ENCODE measurements at places on chromosomes 6 and 20. TPM values are rescaled to one million over a fixed set of nuclear protein-coding genes. Genes with fewer than 3 reads are reported as not detected.

- no peaks in the 10 kb centered on the region for H3K27me3 ChIP-seq
- no peaks in the 10 kb centered on the region for H3K36me3 ChIP-seq
- peaks cover 12% of the 10 kb centered on the region for H3K4me1 ChIP-seq
- H3K4me3 ChIP-seq, result no peak overlapping the region
- H3K27ac ChIP-seq, result no peak overlapping the region
These were observed 112.3 kb downstream of the PFDN4 start for GRCh38 chr20:54320148-54320607.

- H3K4me1 ChIP-seq, result peaks cover 19% of the 10 kb centered on the region
- H3K27ac ChIP-seq, result peak overlapping the region; percentile 50
- no peaks in the 10 kb centered on the region for H3K36me3 ChIP-seq
- no peaks in the 10 kb centered on the region for H3K27me3 ChIP-seq
- no peak for DNase-seq
These were observed 530.1 kb upstream of the NOX3 start for GRCh38 chr6:155985660-155986138.

- no peaks in the 10 kb centered on the region for H3K27me3 ChIP-seq
- no peaks in the 10 kb centered on the region for H3K36me3 ChIP-seq
- H3K4me3 ChIP-seq, result no peak overlapping the region
- H3K4me1 ChIP-seq, result no peaks in the 10 kb centered on the region
These were observed 8.4 kb downstream of the OR2H2 start for GRCh38 chr6:29593199-29593855.

DNA sequence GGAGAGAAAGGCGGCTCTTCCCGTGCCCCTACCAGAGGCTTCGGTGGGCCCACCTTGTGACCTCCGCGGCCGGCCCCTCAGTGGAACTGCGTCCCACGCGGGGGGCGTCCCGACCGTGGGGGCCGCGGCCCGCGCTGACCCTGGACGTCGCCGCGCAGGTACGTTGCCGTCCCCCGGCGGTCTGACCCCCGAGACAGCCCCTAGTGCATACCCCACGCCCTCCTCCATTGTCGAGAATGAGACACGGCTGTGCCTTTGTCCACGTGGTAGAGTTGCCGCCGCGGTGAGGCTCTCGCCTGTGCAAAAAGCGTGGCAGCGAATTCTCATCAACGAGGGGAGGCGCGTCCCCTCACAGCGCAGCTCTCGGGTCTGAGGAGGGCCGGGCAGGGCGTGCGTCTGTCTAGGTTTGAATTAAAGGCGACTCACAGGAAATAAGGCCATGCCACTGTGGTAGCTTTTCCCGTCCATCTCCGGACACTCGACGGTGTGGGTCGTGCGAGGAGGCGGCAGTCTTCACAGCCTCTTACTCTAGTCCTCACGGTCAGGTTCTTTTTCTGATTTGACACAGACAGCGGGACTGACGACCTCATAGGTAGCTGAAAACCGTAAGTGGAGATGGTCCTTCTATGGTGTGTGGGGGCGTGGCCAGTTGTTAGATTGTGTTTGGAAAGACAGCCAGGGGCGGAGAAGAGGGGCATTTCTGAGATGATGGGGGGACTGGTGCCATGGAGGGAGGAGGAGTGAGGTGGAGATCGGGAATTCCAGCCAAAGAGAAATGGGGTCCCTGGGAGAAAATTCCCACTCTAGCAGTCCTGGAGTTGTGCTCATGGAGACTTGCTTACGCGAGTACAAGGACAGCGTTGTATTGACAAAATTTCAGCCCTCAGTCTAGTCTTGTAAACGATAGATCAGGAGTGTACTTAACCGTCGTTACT is 580 bp downstream of the NXT1 start:
- H3K4me1 ChIP-seq, result peaks cover 23% of the 10 kb centered on the region
- H3K27me3 ChIP-seq, result no peaks in the 10 kb centered on the region
- no peaks in the 10 kb centered on the region for H3K36me3 ChIP-seq
- H3K27ac ChIP-seq, result peak overlapping the region; percentile 96
- peak overlapping the region; percentile 96 for H3K4me3 ChIP-seq

GRCh38 chr6:11330413-11330760 is 97.9 kb upstream of the NEDD9 start:
- no peak for DNase-seq
- H3K4me3 ChIP-seq, result no peak overlapping the region
- H3K4me1 ChIP-seq, result no peaks in the 10 kb centered on the region
- H3K36me3 ChIP-seq, result no peaks in the 10 kb centered on the region
- H3K27me3 ChIP-seq, result no peaks in the 10 kb centered on the region
- no peak overlapping the region for H3K27ac ChIP-seq

GRCh38 chr20:23585808-23586734 is 17.8 kb upstream of the CST9L start:
- no peak for DNase-seq
- no peak overlapping the region for H3K4me3 ChIP-seq
- no peaks in the 10 kb centered on the region for H3K36me3 ChIP-seq

GRCh38 chr6:144347933-144348332 is 62.8 kb downstream of the UTRN start:
- peak overlapping the region; percentile 15 for H3K27ac ChIP-seq
- no peaks in the 10 kb centered on the region for H3K27me3 ChIP-seq
- peaks cover 66% of the 10 kb centered on the region for H3K4me1 ChIP-seq
- no peaks in the 10 kb centered on the region for H3K36me3 ChIP-seq
- no peak for DNase-seq
- H3K4me3 ChIP-seq, result no peak overlapping the region

DNA sequence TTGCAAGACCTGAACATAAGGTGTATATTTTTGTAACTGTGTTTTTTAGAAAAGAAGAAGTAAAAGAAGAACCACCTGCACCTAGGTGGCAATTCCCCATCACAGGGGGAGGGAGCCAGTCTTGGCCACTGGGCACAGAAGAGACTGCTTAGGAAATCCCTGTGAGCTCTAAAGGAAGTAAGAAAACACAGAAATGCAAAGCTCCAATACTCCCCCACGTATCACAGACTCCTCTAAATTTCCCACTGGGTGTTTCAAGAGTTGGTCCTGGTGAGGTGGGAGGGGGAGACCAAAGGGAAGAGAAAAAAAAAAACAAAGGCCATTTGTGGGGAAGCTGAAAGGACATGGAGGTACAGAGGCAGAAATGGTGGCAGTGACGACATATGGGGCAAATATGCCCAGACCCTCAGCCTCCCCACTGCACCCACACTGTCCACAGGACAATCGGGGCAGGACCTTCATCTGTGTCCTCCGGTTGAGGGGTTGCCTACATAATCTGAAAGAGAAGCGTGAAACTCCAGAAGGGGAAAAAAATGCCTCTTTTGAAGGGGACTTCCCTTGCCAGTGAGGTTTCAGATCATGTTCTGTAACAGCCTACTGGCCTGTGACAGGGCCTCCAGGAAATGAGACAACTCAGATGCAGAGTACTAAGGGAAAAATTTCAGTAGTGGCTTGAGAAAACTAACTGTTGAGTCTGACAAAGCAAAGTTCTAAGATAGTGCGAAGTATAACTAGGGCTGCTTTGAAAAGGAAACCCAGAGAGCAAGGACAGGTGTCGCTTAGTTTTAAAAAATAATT is 226.2 kb upstream of the MARCKS start:
- peak overlapping the region; percentile 36 for H3K4me3 ChIP-seq
- peak overlapping the region; percentile 98 for H3K27ac ChIP-seq
- no peaks in the 10 kb centered on the region for H3K27me3 ChIP-seq
- peaks cover 41% of the 10 kb centered on the region for H3K4me1 ChIP-seq
- no peaks in the 10 kb centered on the region for H3K36me3 ChIP-seq
- peak; percentile 21 for DNase-seq

DNA sequence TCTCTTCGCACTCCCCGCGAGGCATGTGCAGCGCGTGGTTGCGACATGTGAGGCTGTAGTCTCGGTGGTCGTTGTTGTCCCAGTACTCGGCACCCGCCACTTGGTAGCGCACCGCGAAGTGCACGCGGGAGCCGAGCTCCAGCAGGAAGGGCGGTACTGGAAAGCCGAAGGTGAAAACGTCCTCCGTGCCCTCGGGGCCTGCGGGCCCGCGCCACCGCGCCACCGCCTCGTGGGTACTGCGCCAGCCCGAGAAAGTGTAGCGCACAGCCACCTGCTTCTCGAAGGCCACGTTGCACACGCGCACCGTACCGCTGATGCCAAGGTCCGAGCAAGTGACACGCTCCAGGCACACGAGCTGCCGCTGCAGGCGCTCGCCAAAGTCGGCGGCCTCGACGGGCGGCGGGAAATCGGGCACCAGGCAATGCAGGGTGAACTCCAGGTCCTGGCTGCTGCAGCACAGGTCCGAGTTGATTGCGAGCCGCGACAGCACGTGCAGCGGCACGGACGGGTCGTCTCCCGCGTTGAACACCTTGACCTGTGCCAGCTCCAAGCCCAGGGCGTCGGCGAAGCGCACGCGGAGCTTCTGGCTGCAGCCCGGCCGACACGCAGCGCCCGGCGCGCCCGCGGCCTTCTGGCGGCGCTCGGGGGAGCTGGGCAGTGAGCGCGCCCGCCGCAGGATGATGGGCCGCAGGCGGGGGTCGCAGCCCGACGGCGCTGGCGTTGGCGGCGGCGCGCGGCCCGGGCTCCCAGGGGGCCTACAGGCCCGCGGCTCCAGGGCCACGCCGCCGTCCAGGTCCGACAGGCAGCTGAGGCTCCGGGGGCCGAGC is 840 bp downstream of the PPP1R3D start:
- H3K27me3 ChIP-seq, result no peaks in the 10 kb centered on the region
- peaks cover 53% of the 10 kb centered on the region for H3K4me1 ChIP-seq
- peak overlapping the region; percentile 90 for H3K4me3 ChIP-seq
- DNase-seq, result peak; percentile 20
- peaks cover 19% of the 10 kb centered on the region for H3K36me3 ChIP-seq

GRCh38 chr6:53735896-53736295 is 58.9 kb upstream of the LRRC1 start:
- H3K27me3 ChIP-seq, result no peaks in the 10 kb centered on the region
- H3K36me3 ChIP-seq, result no peaks in the 10 kb centered on the region
- H3K4me1 ChIP-seq, result no peaks in the 10 kb centered on the region
- H3K4me3 ChIP-seq, result no peak overlapping the region
- H3K27ac ChIP-seq, result no peak overlapping the region

DNA sequence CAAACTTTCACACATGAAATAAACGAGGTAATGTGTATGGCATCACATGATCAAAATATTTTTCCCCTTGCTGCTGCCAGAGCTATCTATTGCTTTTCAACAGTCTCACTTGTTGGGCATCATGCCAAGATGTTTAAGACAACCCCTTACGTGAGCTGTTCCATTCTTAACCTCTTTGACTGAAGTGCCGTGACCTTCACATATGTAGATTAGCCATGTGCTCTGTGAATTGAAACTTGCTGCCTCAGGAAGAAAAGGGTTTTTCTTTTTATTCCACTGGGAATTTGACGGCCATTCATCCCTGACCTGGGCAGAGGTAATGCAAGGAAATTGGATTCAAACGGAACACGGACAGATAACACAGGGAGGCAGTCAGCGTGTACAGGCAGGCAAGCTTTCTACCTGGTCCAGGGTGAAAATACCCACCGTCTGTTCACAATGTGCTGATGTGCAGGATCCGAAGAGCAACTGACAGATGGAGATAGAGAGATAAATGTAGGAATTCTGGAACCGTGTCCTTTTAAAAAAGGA is 14.2 kb downstream of the ARID1B start:
- peak overlapping the region; percentile 32 for H3K27ac ChIP-seq
- peak overlapping the region; percentile 11 for H3K4me3 ChIP-seq

- no peak for DNase-seq
- H3K27ac ChIP-seq, result no peak overlapping the region
- no peaks in the 10 kb centered on the region for H3K36me3 ChIP-seq
- no peaks in the 10 kb centered on the region for H3K27me3 ChIP-seq
These were observed 83.2 kb upstream of the EYA4 start for GRCh38 chr6:133157995-133158394.

DNA sequence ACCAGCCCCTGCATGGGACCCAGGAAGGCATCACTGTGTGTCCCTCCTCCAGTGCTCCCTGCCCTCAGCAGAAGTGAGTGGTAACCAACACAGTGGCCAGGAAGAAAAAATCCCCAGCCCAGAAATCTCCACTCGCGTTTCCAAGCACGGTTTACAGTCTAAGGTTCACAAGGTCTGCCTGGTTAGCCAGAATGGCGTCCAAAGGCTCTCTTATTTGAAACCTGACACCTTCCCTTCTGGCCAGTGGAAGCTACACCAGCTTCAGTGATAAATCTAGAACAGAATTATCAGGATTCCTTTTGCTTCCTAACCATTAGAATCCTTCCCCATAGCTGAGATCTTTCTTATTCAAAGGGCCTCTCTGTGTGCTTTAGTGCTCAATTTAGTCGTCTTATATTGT is 9.2 kb downstream of the LY86 start:
- no peak overlapping the region for H3K27ac ChIP-seq
- H3K4me1 ChIP-seq, result no peaks in the 10 kb centered on the region
- H3K4me3 ChIP-seq, result no peak overlapping the region
- no peaks in the 10 kb centered on the region for H3K36me3 ChIP-seq
- no peaks in the 10 kb centered on the region for H3K27me3 ChIP-seq
- DNase-seq, result no peak

DNA sequence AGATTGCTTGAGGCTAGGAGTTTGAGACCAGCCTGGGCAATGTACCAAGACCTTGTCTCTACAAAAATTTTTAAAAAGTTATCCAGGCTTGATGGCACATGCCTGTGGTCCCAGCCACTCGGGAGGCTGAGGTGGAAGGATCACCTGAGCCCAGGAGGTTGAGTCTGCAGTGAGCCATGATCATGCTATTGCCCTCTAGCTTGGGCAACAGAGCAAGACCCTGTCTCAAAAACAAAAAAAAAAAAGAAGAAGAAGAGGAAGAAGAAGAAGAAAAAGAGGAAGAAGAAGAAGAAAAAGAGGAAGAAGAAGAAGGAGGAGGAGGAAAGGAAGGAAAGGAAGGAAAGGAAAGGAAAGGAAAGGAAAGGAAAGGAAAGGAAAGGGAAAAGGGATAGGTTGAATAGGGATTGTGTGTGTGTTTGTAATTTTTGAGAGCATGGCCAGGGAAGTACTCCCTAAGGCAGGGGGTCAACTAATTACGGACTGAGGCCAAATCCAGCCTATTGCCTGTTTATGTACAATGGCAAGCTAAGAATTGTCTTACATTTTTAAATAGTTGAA is 43.0 kb upstream of the ZNF217 start:
- no peak overlapping the region for H3K27ac ChIP-seq
- no peak for DNase-seq
- H3K4me1 ChIP-seq, result no peaks in the 10 kb centered on the region
- no peaks in the 10 kb centered on the region for H3K36me3 ChIP-seq

DNA sequence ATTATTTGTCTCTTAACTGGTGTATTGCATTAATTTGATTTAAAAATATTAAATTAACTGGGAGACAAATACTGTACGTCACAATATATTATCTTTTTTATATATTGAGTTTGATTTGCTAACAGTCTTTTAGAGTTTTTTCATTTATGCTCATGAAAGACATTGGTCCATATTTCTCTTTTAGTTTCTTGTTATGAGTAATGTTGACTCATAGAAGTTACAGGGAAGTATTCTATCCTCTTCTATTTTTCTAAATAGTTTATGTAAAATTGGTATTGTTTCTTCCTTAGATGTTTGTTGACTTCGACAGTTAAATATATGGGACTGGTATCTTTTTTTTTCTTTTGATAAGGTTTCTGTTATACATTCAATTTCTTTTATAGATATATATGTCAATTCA is 1115.6 kb upstream of the CITED2 start:
- no peak overlapping the region for H3K27ac ChIP-seq
- H3K4me3 ChIP-seq, result no peak overlapping the region
- no peaks in the 10 kb centered on the region for H3K27me3 ChIP-seq
- H3K4me1 ChIP-seq, result no peaks in the 10 kb centered on the region
- no peak for DNase-seq
- no peaks in the 10 kb centered on the region for H3K36me3 ChIP-seq

GRCh38 chr20:19690462-19690861 is 67.6 kb upstream of the RIN2 start:
- H3K4me3 ChIP-seq, result no peak overlapping the region
- no peaks in the 10 kb centered on the region for H3K27me3 ChIP-seq
- H3K27ac ChIP-seq, result no peak overlapping the region
- no peak for DNase-seq
- H3K36me3 ChIP-seq, result no peaks in the 10 kb centered on the region

SIM1 gene
- total RNA-seq, result 1.1 TPM

BMP2 gene
- 3.0 TPM for total RNA-seq

OR12D3 gene
- total RNA-seq, result not detected

RBL1 gene
- 13.0 TPM for total RNA-seq

NKAPL gene
- total RNA-seq, result 10.1 TPM
